ENCODE measurements at places on chromosomes 12 and 14. TPM values are rescaled to one million over a fixed set of nuclear protein-coding genes. Genes with fewer than 3 reads are reported as not detected.

Gene TMEM132C
- total RNA-seq = 0.05 TPM

Gene DDN
- 0.95 TPM for total RNA-seq

Gene CCDC198
- not detected for total RNA-seq

Gene PTPRQ
- total RNA-seq = not detected

Gene IRF9
- total RNA-seq = 169 TPM

Gene RTL1
- total RNA-seq = not detected

Gene PLEKHG7
- total RNA-seq = not detected

Gene RHEBL1
- 1.2 TPM for total RNA-seq

Gene OVCH1
- total RNA-seq = not detected

Gene CCDC196
- not detected for total RNA-seq

Gene SLC2A14
- total RNA-seq = 0.35 TPM

Gene EPYC
- total RNA-seq = not detected

Gene FOXN4
- total RNA-seq = not detected

Gene KLC1
- 136 TPM for total RNA-seq

Gene ATL1
- 2.0 TPM for total RNA-seq

Gene ITGB7
- 1.7 TPM for total RNA-seq

Gene NGB
- not detected for total RNA-seq

Gene LRIG3
- total RNA-seq = 3.7 TPM

Gene NXPH4
- total RNA-seq = 3.2 TPM

Gene LBHD2
- total RNA-seq = not detected

Gene MAP1LC3B2
- 0.91 TPM for total RNA-seq

Gene P2RX7
- 1.8 TPM for total RNA-seq

Measured in heart left ventricle (tissue), 16 donors.